IPS DF 6.9 (cell line): ENCODE measurements at places on chromosomes 1 and 21.

- no peak for DNase-seq
Measured at GRCh38 chr1:171134204-171134923, 43.7 kb downstream of the FMO3 start.

DNA sequence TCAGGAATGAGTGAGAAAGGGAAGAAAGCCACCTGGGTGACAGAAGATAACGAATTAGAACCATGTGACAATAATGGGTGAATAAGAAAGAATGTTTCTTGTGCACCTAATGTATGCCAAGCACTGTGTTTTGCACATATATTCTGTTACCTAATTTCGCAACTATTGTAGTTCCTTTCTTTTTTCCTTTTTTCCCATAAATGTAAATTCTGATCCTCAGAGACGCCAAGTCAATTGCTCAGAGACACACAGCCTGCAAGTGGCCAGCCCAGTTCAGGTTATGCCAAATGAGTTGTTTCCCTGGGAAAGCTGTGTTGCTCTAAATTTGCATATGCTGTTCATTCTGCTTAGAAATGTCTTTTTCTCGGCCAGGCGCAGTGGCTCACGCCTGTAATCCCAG lies 1.7 kb upstream of the RSPO1 start:
- DNase-seq = no peak

- no peak for DNase-seq
Measured at GRCh38 chr1:16130827-16131226, 25.0 kb downstream of the EPHA2 start.

GRCh38 chr1:215872658-215873057 lies 305.6 kb downstream of the KCTD3 start:
- no peak for DNase-seq
